MM.1S (cell line): ENCODE measurements at places on chromosomes 13 and 19.
A peak's percentile ranks its signal among the peaks of the same experiment; 100 is the strongest.

DNA sequence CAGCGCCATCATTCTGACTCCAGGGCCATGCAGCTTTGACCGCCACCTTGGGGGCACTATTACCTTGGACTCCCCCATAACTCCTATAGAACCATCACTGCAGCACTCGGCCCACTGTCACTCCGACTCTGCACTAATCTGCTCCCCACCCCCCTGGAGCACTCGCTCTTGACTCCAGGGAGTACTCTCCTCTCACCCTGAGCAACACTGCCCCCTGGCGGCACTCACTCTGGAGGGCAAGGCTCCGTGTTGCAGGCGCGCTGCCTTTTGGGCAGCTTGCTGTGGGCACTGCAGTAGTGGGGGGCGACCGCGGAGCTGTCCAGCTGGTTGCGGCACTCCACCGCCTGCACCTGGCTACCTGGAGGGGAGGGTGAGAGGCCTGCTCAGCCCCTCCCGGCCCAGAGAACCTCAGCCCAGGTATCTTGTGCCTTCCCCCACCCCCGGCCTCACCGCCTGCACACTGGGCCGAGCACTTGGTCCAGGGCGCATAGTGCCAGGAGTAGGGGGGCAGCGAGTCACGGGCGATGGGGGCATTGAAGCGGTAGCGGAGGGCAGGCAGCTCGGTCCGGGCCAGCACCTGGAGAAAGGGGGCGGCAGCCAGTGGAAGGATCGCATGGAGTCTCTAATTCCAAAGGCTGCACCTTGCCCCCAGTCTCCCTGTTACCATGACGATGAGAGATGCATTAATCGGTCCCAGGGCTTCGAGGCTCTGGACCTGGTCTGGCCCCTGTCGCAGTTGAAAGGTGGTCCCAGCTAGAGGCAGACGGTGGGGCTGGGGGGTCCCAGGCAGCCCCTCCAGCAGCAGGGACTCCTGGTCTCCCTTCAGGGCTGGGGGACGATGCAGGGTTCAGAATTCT is 8.9 kb upstream of the MYO1F start:
- DNase-seq, result peak; percentile 49

DNA sequence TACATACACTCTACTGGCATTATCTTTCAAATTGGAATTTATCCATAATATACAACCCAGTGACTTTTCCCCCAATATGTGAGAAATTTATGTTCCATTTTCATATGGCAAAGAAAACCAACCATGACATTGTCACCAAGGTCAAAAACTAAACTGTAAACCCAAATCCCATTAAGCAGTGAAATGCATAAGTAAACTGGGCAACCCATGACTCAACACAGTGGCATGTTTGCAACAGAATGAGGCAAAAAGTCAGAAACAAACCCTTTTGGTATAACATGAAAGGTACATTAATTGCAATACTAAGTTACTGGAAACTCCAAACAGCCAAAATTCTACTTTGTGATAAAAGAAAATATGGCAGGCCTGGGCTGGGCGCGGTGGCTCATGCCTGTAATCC is 4.9 kb downstream of the ZNF878 start:
- no peak for DNase-seq

GRCh38 chr13:21673539-21673788 is 2.6 kb downstream of the FGF9 start:
- DNase-seq, result no peak

DNA sequence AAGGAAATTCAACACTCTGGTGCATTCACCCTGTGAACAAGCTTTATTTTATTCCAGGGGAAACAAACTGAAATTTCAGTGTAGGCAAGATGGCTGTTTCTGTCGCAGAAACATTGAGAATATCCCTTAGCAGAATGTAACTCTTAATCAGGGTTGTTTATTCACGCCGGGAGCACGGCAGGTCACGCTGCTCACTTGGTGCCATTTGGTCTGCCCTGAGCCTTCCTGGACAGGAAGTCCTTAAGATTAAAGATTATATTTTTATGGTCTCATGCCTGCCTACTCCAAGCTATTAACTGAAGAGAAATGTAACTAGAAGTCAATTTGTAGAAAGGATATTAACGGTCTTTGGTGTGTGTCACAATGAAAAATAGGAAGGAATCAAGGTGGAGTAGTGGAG is 185.3 kb upstream of the ARGLU1 start:
- no peak for DNase-seq

- DNase-seq, result no peak
Observed at GRCh38 chr13:93230261-93230855, 3.8 kb downstream of the GPC6 start.

DNA sequence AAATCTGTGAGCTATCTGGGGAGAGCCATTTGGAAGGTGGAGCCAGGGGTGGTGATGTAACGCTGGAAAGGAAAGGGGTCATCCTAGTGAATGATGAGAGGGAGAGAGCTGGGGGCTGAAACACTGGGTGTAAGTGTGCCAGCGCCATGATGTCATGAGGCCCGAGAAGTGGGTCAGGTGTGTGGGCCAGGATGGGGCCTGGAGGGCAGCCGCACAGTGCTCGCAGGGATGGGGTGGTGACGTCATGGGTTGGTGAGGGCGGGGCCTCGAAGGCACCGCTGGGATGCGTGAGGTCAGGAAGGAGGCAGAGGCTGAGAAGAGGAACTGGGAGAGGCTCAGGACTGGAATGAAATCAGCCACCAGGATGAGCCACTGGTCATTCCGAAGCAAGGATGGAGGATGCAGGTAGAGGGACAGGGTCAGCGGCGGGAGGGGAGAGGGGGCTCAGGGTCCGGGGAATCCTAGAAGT is 4.4 kb downstream of the CCDC61 start:
- DNase-seq, result no peak

DNA sequence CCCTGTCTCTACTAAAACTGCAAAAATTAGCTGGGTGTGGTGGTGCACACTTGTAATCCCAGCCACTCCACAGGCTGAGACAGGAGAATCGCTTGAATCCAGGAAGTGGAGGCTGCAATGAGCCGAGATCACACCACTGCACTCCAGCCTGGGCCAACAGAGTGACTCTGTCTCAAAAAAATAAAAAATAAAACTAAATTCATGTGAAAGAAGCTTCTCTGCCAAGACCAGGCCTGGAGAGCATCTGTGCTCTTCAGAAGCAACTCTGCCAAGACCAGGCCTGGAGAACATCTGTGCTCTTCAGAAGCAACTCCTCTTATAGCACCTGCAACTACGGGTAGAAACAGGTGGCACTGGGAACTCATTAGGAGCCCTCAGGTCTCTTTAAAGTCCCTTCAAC is 37.7 kb downstream of the CRYL1 start:
- peak; percentile 14 for DNase-seq

DNA sequence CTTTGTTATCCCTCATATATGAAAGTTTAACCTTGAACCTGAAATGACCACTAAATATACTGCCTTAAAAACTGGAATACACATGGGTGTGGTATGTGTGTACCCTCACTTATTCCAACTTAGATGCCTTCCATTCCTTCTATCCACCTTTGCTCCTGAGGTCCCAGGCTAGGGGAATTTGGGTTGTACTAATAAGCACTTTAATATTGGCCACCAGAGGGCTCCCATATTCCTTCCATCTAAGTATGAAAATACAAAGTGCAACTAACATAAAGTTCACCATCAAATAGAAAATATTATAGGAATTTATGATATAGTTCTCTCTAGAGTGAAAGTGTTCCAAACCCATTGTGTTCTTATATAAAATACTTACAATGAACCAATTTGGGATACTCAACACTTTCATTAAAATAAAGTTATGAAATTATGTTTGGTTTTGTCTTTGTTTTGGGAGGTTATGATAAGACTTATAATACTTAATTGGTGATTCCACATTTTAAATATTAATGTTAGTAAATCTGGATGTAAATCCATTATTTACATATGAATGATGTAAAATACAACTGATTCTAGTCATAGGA is 62.3 kb downstream of the ITGBL1 start:
- DNase-seq, result peak; percentile 46

DNA sequence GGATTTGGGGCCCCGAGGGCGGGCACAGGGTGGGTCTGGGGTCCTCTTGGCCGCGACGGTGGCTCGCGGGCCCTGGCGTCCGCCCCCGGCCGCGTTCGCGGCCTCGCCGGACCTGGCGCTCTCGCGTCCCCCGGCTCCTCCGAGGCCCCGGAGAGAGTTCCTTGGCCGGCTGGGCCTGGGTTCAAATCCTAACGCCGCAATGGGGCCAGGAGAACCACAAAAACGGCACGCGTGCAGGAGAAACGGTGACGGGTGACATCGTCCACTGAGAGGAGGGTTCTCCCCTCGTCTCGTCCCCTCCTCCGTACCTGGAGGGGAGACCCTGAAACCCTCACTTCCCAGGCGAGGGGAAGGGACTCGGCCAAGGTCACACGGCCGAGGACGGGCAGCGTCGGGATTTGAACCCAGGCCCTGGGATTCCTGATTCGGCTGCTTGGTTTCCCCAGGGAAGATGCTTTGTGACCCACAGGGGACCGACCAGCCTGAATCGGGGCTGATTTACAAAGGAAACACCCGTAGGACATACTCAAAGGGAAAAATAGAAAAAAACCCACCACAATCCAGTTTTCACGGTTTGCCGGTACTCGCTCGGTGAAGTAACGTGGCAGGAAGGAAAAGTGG is 624 bp downstream of the SAFB start:
- peak; percentile 27 for DNase-seq

DNA sequence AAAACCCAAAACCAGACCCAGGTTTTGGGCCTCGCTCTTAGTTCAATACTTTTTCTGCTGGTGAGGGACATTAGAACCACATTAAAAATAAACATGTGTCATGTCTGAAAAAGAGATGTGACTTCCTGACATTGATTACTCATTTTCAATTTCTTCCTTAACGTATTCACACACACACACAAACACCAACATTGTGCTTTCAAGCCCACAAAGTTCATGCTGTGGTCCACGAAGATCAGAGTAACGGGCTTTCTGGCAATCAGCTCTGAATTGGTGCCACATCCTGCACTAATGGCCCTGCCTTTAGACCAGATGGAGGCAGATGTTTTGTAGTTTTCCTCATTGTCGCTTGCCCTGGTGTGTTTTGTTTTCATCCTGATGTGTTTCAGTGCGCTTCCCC is 47.9 kb upstream of the POMP start:
- no peak for DNase-seq

GRCh38 chr13:101489643-101490405 is 37.3 kb downstream of the ITGBL1 start:
- DNase-seq, result no peak

DNA sequence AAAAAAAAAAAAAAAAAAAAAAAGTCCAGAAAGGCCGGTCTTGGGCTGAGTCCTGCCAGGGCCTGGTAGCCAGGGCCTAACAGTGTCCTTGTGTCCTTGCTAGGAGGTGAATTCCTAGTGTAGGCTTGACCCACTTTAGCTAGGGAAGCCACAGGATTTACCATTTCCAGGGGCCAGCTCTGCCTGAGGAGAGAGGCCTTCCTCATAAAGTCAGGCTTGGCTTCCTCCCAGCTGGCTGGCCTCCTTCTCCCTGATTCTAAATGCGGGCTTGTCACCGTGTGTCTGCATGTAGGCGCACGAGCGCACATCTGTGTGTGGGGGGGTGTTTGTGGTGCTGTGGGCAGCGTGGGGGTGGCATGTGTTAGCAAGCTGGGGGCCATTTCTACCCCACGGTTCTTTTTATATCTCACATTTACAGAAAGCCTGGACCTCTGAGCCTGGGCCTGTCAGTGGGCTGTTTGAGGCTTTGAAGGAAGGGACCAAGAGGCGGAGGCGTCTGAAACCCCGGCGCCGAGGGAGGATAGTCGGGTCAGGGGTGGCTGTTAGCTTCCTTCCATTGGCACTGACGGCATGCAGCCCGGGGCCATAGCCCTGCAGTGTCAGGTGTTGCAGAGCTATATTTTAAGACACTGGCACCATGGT is 31.7 kb downstream of the IER2 start:
- DNase-seq, result no peak

GRCh38 chr13:35342440-35342839 is 134.0 kb downstream of the MAB21L1 start:
- no peak for DNase-seq

DNA sequence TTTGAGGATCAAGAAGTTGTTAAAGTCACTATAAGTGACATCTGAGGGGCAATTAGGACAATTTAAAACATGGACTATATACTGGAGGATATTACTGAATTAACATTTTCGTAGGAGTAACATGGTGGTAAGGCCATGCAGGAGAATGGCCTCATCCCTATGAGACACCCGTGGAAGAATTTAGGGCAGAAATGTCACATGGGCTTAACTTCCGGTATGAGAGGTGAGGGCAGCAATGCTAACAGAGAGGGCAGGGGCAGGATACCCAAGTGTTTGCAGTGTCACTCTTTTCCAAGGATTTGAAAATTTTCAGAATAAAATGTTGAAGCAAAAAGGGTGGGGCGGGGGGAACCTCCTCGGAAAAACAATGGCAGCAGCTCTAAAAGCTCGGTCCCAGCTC is 23.6 kb downstream of the RANBP3 start:
- no peak for DNase-seq

- no peak for DNase-seq
Observed at GRCh38 chr19:40693150-40693788, 2.8 kb upstream of the NUMBL start.

GRCh38 chr13:41025518-41025917 is 6.4 kb upstream of the ELF1 start:
- no peak for DNase-seq

DNA sequence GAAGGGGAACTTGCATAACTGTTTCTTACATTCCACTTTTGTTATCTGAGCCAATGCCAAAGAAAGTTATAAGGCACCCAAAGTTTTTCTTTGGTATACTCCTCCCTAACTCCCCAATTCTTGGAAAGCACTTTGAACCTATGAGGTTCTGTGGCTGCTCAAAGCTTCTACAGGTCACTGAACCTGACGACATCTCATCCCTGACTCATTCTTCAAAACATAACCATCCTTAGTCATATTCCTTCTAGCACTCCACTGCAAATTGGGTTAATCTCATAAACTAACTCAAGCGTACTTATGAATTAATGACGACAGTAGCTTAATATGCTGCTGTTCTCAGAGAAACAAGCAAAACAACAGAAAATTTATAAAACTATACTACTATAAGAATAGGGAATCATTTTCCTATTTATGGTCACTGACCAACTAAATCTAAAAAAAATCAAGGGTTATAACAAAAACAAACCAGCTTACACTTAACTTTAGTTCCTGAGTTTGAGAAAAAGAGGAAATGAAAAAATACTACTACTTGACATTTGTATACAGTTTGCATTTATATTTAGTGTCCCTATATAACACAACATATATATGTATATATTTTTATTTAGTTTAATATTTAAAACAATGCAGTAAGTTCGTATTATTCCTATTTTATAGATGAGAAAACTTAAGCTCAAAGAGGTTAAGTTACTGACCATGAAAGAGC is 69.1 kb downstream of the CAB39L start:
- DNase-seq, result no peak

- DNase-seq, result no peak
Observed at GRCh38 chr13:113804703-113805430, 45.8 kb downstream of the TMEM255B start.

DNA sequence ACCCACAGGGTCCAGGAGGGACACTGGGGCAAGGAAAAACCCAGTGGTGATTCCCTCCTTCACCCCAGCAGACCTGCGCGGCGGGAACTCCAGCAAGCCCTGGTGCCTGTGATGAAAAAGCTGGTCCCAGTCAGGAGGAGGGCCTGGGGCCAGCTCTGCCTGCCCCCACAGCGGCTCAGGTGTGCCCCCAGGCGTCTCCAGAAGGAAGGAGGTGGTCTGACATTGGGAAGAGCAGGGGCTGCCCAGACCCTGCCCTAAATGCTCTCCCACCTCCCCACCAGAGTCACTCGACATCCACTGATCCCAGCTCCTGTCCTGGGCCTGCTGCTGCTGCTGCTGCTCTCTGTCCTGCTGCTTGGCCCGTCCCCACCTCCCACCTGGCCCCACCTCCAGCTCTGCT is 6.2 kb downstream of the PTH2 start:
- no peak for DNase-seq

GRCh38 chr13:114022876-114023275 is 49.0 kb upstream of the C13orf46 start:
- no peak for DNase-seq
